Stimulated activated CD4-positive, alpha-beta T cell treated with anti-CD3 and anti-CD28 coated beads, Interleukin-1b, Interleukin-23, amount 100 ng/mL, for 1 hour (primary cell): ENCODE measurements at places on chromosomes 4 and X.

DNA sequence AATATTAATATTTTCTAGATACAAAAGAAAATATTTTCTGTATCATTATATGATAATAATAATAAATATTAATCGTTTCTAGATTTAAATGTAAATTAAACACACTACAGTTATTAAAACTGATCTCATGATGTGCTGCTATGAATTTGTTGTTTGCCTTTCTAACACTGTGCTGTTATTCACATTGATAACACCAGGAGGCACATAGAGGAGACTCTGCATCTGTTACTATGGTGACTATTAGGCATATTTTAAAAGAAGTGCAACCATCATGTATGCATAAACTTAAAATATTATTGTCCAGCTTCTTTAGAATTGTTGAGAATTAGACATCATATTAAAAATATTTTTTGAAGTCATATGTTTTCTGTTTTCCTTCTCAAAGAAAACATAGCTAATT is 11.8 kb upstream of the PDGFC start:
- DNase-seq: no peak

DNA sequence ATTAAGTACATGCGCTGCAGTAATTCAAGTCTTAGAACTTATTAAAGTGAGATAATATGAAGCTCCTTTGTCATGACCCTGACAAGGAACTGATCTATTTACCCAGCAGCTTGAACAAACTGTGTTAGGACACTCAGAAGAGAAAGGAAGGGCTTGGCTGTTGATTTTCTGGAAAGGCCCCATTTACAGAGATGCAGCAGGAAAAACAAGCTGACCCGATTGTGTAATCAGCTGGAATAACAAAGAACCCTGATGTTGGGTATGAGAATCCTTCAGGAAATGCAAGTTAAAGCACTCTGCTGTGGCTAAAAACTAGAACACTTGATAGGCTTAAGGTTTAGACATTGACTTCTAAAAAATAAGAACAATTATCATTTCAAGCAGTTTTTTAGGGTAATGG is 64.8 kb downstream of the TBC1D9 start:
- DNase-seq: no peak

GRCh38 chr4:2095236-2096072 is 36.3 kb downstream of the NAT8L start:
- DNase-seq: no peak

DNA sequence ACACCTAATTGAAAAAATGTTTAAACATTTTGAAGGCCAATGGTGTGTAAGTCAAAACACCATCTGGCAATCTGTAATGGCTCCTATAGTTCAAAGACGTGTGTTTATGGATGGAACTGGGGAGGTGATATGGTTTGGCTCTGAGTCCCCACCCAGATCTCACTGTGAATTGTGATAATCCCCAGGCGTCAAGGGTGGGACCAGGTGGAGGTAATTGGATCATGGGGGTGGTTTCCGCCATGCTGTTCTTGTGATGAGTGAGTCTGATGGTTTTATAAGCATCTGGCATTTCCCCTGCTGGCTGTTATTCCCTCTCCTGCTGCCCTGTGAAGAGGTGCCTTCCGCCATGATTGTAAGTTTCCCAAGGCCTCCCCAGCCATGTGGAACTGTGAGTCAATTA is 52.2 kb downstream of the ADRA2C start:
- DNase-seq: no peak

GRCh38 chrX:23554304-23554703 is 113.0 kb upstream of the PRDX4 start:
- DNase-seq: no peak

DNA sequence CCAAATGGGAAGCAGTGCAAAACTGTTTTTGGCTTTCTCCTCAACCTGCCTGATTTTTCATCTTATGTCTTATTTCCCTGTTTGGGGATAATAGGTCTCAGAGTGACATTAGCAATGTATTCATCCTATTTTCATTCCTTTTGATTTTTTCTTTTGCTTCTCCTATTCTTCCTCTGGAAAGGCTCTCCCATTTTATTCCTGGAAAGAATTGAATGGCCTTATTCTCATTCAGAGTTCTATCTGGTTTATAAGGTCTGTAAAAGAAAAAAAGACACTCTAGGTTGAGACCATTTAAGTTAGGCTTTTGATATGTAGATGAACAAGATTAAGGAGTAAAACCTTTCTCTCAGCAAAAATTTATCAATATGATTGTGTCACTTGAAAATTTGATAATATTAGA is 27.8 kb upstream of the ALB start:
- no peak for DNase-seq

DNA sequence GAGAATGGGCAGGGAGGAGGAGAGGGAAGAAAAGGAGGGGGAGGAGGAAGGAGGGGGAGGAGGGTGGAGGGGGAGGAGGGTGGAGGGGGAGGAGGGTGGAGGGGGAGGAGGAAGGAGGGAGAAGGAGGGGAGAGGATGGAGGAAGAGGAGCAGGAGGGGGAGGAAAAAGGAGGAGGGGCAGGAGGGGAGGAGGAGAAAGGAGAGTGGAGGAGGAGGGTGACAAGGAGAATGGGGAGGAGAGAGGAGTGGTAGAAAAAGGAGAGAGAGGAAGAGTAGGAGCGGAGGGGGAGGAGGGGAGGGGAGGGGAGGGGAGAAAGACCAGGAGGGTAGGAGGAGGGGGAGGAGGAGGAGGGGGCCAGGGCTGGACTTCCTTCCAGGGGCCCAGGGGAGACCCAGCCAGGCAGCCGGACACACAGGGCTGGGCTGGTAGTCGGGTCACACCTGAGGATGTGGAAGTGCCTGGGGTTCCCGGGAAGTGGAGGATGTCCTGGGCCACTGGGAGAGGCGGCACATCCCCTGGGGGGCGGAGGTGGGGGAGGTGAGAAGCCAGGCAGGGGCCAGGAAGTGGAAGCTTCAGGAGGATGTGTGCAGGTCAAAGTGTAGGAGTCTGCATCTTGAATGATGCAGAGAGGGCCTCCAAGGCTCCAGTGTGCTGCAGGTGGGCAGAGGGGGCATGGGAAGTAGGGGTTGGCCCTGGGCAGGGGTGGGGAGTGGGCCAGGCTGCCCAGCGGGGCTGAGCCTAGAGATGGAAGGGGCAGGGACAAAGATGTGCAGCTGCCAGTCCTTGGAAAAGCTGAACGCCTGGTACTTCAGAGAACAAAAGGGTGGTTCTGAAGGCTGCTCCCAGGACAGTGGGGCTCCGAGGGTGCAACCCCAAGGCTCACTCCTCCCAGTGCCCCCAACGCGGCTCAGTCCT is 18.8 kb downstream of the IL3RA start:
- DNase-seq: no peak

GRCh38 chr4:20506827-20507226 is 193.4 kb upstream of the PACRGL start:
- no peak for DNase-seq

- no peak for DNase-seq
These were observed 29.3 kb upstream of the CFAP299 start for GRCh38 chr4:80306260-80306659.

GRCh38 chr4:140703463-140703862 is 52.7 kb downstream of the TBC1D9 start:
- DNase-seq: no peak

GRCh38 chr4:82721819-82722423 is 76.7 kb downstream of the SCD5 start:
- no peak for DNase-seq

GRCh38 chr4:158578476-158578875 is 56.8 kb downstream of the RXFP1 start:
- no peak for DNase-seq

DNA sequence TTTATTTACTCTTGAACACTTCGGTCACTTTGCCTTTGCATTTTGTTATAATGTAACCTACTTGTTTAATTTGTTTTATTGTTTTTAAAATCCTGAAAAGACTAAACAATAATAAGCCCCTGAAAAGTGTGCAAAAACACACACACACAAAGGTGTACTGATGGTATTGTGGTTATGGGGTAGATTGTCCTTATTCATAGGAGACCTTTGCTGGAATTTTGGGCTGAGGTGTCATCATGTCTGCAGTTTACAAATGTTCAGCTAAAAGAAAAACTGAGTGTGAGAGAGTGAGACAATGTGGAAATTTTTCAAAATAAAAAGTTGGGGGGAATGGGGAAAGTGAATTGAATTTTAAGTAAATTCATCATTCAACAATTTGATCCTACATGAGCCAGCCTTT is 174.9 kb downstream of the QDPR start:
- no peak for DNase-seq

GRCh38 chr4:128854433-128854832 is 44.9 kb downstream of the JADE1 start:
- no peak for DNase-seq

DNA sequence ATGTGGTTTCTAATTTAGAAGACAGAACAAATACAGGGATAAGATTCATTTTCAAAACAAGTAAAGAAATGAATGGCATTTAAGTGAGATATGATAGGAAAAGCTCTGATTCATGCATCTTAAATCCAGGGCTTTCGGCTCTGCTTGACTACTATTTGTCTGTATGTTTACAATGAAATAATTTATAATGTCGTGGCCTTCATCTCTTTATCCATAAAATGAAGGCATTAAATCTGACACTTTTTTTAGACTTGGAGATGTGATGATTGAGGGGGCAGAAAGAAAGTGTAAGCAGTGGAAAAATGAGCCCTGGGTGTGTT is 115.7 kb upstream of the KIT start:
- DNase-seq: no peak

DNA sequence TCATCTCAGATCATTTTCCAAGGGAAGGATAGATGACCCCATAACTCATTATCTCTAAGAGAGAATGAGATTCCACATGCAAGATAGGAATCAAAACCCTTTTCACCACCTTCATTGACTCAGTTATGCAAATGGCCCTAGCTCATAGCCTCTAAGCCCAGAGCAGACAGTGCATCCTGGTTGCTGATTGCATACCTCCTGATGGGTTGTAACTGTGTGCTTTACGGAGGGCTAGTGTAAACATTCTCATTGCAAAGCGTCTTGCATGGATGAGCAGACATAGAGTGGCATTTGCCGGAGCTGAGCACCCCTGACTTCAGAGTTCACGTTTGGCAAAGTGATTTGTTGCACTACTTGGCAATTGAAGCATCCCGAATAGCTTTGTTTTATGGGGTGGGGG is 151.0 kb downstream of the VCX3A start:
- DNase-seq: no peak

- no peak for DNase-seq
These were observed 29.6 kb downstream of the SPARCL1 start for GRCh38 chr4:87499403-87500091.

- no peak for DNase-seq
These were observed 311.7 kb downstream of the NLGN4X start for GRCh38 chrX:5916945-5917344.

- no peak for DNase-seq
These were observed 45.6 kb upstream of the CHRNA9 start for GRCh38 chr4:40289366-40290188.

- DNase-seq: no peak
These were observed 19.9 kb upstream of the ENPP6 start for GRCh38 chr4:184237612-184238011.

DNA sequence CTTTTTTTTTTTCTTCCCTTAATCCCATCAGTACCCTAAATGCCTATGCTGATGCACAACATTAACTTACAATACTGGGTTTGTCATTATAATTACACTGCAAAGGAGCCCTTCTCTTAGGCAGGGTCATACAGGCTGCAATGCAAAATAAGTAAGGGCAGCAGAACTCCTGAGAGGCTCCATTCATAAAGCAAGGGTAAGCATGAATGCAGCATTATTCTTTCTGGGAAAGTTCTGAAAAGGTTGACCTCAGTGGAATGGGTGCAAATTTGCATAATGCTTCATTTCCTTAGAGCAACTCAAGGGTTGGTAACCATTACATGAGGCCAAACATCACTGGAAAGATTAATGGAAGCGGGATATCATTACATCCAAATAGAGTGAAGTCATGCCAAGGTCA is 789.2 kb downstream of the KLHL13 start:
- no peak for DNase-seq
